ENCODE measurements at places on chromosomes 2 and 18. TPM values are rescaled to one million over a fixed set of nuclear protein-coding genes. Genes with fewer than 3 reads are reported as not detected.
A peak's percentile ranks its signal among the peaks of the same experiment; 100 is the strongest.

GRCh38 chr2:96095116-96095636, 21.2 kb downstream of the ADRA2B start:
- DNase-seq: no peak

DNA sequence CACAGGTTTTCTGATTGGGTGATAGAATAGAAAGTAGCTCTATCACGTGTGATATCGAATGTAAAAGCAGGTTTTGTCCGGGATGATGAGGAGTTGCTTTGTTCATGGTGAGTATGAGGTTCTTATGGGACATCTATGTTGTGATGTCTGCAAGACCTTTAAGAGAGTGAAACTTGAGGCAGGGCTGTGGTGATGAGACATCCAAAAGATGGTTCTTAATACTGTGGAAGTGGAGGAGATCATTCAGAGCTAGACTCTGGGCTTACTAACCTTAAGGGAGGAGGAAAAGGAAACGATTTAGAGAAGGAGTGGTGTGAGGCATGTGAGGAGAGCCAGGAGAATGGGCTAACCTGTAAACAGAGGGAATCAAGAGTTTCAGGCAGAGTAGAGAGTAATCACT, 92.0 kb downstream of the WDR7 start:
- no peak for DNase-seq

DNA sequence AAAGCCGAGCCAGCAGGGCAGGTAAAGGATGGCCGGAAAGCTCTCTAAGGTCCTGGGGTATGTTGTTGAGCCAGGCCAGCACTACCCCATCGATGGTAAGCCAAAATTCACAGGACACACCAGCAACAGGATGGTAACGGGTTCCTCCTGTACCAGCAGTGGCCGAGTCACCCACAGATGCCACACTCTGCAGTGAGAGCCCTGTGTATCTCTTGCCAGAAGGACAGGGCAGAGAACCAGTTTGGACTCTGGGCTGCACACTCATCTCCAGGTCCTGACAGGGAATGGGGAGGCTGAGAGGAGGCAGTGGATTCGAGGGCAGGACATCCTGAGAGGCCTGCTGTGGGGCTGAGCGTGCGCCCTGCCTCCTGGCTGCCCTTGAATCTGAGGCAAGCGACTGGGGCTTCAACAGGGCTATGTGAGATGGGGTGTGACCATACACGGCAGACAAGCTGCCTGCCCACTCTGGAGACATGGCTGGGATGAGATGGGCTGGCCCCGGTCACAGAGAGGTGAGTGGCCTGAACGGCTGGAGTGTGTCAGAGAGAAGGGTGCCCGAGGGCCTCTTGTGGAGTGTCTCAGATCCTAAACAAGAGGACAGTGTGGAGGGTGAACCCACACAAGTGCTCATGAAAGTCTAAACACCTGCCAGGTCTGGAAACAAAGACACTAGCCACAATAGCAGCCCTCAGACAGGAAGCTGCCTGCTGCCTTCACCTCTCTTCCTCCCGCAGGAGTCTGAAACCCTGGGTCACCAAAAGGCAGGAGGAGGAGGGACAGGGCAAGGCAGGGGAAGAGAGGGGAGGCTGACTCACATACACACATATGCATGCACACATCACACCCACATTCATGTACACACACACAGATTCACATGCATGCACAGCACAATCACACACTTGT, 182.3 kb downstream of the LOXHD1 start:
- no peak for DNase-seq

DNA sequence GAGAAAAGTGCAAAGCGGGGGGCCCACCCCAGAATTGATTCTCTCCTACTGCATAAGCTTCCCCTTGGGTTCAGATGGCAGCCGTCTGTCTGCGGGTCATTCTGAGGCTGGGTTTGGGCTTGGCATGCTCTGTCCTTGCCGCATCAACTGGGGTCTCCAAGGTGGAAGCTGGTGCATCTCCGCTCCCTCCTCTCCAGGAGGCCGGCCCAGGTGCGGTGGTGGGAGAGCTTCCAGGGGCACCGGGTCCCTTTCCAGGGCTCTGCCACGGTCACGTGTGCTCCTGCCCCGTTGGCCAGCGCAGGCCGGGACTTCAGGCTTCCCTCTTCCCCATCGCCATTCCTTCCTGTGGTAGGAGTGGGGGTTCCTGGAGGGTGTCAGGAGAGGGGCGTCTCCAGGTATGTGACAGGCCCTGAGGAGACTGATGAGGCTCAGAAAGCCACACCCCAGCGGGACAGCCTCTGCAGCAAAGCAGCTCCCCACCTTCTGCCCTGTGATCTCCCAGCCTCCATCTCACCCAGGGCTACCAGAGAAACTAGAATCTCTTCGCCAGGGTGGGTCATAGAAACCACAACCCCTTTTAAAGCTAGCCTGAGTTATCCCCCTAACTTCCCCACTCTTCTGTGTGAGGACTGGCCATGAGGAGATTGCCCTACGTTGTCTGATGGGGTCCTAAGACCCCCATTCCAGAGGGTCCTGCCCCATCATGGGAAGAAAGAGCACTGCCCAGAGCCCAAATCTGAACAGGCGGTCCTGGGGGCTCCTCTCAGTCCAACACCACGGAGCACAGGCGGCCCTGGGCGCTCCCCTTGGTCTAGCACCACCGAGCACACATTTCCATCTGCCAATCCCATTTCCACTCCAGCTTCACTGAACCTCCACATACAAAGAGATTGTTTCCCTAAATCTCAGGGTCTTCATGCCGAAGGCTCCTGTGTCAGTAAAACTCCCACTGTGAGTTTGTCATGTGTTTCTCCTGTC, 76.6 kb downstream of the SLC66A2 start:
- DNase-seq: no peak

- peak; percentile 20 for DNase-seq
These were observed 14.4 kb downstream of the ARID5A start for GRCh38 chr2:96550787-96551604.

- DNase-seq: no peak
These were observed 100.3 kb upstream of the NCK2 start for GRCh38 chr2:105644174-105644980.

DNA sequence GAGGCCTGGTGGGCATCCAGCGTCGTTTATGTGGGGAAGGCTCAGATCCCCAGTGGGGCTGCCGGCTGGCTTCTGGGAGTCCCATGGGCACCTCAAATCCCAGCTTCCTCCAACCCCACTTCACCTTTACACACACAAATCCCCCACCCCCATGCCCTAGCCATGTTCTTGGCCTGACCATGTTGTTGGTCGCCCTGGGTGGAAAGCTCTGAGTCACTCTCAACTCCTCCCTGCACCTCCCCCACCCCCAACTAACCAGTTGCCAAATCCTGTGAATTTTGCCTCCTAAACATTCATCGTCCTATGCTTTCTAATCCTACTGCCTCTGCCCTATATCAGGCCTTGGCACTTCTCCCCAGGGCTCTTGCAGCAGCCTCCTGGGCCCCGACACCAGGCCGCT, 6.4 kb downstream of the TNS1 start:
- DNase-seq: peak; percentile 76

Gene MAB21L4
- 0.48 TPM for total RNA-seq

Gene MAP3K19
- total RNA-seq: not detected

Gene CETN1
- total RNA-seq: not detected
